Activated CD8-positive, alpha-beta memory T cell treated with anti-CD3 and anti-CD28 coated beads for 1 hour (primary cell): ENCODE measurements at places on chromosomes 5 and 9.

- no peak for DNase-seq
These were observed 153.4 kb downstream of the ZNF462 start for GRCh38 chr9:107016383-107016782.

DNA sequence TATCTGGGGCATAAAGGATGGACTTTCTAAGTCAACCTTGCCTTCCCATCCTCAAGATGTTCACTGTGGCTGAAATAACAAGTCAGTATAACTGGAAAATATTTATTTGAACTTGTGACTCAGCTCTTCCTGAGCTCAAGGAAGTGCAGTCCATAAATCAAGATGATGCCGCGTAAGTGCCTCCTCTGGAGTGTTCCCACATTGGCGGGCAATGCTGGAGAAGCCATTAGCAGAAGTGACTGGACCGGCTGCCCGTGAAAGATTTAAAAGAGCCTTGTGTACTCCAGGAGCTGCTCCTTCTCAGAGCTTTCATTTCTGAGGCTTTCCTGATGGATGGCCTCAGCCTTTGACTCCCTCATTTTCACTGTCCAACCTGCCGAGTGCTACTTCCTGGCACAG, 17.4 kb downstream of the TMOD1 start:
- DNase-seq, result no peak

DNA sequence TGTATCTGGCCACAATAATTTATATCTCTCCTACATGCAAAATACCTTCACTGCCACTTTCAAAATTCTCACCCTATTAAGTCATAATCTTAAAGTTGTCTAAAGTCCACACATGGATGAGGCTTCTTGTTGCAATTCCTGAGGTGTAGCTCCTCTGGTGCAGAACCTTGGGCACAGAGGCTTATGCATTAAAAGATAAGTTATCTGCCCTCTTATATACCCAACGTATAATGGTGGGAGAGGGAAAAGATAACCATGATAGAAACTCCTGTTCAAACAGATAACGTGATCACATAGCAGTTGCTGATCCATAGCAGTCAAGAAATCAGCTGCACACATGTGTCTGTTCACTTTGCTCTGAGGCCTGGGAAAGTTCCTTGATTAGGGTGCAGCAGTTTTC, 1767.0 kb downstream of the MAT2B start:
- DNase-seq, result no peak

DNA sequence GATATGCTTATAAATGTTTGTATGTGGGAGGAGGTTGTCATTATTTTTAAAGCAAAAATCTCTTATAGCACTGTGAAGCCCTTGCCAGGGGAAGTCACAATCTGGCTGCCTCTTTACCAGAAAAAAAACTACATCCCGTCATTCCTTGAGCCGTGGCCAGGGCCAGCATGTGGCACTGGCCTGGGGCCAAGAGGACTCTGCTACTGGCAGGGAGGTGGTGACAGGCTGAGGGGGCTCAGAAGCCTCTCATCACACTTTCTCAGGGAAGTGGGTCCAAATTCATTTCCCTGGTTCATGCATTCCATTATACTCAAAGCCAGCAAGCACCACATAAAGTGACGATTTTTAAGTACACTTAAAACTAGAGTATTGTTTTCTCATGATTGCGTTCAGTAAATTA, 457.3 kb downstream of the ZNF608 start:
- no peak for DNase-seq
